ENCODE measurements at places on chromosomes 7 and 10.

GRCh38 chr7:51428217-51428887 is 111.7 kb upstream of the COBL start:
- DNase-seq = no peak

GRCh38 chr7:11261470-11261869 is 287.8 kb downstream of the PHF14 start:
- no peak for DNase-seq

- DNase-seq = no peak
Measured at GRCh38 chr10:60086862-60087261, 180.5 kb upstream of the CCDC6 start.

GRCh38 chr10:114176511-114176910 is 2.5 kb upstream of the CCDC186 start:
- DNase-seq = no peak

- DNase-seq = no peak
Measured at GRCh38 chr10:99328579-99329303, 415 bp upstream of the CNNM1 start.

- DNase-seq = no peak
Measured at GRCh38 chr7:116477625-116478024, 21.9 kb upstream of the CAV2 start.

DNA sequence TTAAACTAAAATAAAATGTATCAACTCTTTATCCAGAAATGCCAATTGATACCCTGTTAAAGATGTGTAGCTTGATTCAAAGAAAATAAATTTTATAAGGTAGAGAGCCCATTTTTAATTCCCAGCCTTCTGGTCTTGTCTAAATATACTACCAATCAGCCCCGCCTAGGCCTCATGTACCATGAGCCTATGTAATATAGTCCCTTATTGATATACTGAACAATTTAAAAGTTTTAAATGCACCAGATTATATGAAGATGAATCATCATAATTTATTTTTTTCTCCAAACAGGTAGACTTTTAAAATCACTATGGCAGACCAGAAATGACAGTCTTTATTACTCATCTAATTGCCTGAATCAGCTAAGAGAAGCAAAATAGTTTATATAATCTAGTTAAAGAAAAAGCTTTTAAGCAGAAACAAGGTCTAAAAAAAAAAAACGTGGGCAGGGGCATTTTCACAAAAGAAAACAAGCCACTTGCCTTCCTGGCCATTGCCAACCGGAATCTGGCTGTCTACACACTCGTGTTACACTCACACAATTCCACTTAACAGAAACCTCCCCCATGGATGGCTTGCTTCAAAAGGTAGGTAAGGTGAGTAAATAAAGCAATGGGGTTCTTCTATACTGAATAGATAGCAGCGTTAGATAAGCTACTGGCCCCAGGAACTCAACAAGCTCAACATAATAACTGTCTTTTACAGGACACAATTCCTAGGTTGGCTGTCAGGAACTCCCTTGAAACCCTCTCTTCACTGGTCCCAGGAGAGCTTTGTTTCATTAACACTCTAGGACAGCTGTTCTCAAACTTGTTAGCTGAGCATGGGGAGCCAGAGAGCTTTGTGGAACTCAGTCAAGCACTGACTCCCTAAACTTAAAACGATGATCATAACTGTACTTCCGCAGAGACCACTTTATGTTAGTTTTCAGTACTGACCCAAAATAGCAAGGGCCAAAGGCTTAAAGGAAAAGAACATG is 37.2 kb downstream of the RAPGEF5 start:
- no peak for DNase-seq

- DNase-seq = no peak
Measured at GRCh38 chr7:137954614-137955013, 47.3 kb downstream of the CREB3L2 start.

DNA sequence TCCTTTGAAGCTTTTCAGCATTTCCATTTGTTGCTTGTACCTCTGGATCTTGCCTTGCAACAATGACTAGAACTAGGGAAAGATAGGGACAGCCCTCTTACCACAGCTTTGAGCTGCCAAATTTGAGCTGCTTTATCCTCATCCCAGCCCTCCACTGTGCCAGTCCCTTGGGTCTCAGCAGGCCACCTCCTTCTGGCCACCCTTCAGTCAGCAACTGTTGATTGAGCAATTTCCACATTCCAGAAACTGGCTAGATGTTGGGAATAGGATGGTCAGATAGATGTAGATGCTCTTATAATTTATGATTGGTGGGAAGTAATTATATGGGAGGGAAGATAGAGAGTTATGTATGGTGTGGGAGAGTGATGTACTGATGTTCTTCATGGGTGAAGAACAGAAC is 100.1 kb downstream of the ST7 start:
- DNase-seq = no peak
